ENCODE measurements at places on chromosomes 6 and 20. TPM values are rescaled to one million over a fixed set of nuclear protein-coding genes. Genes with fewer than 3 reads are reported as not detected.

GRCh38 chr6:88166493-88167351, 575 bp upstream of the CNR1 start:
- no peaks in the 10 kb centered on the region for H3K36me3 ChIP-seq
- H3K27ac ChIP-seq: no peak overlapping the region

DNA sequence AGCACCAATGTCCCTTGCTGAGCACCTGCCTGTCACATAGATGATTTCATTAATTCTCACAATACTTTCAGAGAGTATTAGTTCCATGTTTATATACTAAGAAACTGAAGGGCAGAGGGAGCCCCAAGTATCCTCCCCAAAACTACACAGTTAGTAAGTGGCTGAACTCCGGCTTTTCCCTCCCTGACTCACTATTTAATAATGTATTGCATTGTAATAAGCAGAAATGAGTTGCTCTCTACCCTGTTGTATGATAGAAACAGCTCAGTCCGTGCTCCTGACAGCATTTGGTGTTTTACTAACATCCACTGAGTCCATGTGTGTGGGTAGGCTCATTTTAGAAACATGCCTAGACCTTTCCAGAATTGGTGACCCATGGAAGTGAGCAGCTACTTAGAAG, 76.8 kb downstream of the OLIG3 start:
- H3K27me3 ChIP-seq: no peaks in the 10 kb centered on the region
- H3K4me1 ChIP-seq: peaks cover 16% of the 10 kb centered on the region
- H3K36me3 ChIP-seq: no peaks in the 10 kb centered on the region
- no peak for DNase-seq
- H3K4me3 ChIP-seq: no peak overlapping the region
- no peak overlapping the region for H3K27ac ChIP-seq

- no peak overlapping the region for H3K4me3 ChIP-seq
- H3K4me1 ChIP-seq: no peaks in the 10 kb centered on the region
- no peak overlapping the region for H3K27ac ChIP-seq
- H3K27me3 ChIP-seq: no peaks in the 10 kb centered on the region
- H3K36me3 ChIP-seq: no peaks in the 10 kb centered on the region
Measured at GRCh38 chr6:82396964-82397751, 33.5 kb downstream of the TPBG start.

GRCh38 chr6:135871296-135871695, 19.8 kb downstream of the PDE7B start:
- H3K36me3 ChIP-seq: no peaks in the 10 kb centered on the region
- no peak overlapping the region for H3K27ac ChIP-seq
- H3K4me3 ChIP-seq: no peak overlapping the region
- no peaks in the 10 kb centered on the region for H3K27me3 ChIP-seq
- no peak for DNase-seq

DNA sequence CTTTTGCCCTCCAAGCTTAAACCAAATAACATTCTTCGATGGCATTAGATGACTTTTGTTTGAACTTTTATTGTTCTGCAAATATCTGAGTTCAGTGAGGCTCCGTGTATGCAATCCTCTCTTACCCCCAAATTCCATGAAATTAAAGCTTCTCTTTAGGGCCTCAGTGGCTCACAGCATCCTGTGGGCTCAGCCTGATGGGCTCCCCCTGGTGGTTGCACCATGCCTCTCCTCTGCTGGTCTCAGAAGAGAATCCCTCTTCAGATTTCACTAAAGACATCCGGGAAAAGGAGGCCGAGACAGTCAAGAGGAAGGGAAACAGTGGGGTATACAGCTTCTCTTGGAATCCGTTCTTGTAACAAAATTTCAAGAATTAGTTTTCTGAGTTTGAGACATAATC, 331.6 kb upstream of the NT5E start:
- DNase-seq: no peak
- no peaks in the 10 kb centered on the region for H3K4me1 ChIP-seq
- no peaks in the 10 kb centered on the region for H3K36me3 ChIP-seq

- no peak for DNase-seq
- H3K36me3 ChIP-seq: peaks cover 35% of the 10 kb centered on the region
- no peaks in the 10 kb centered on the region for H3K4me1 ChIP-seq
- no peak overlapping the region for H3K27ac ChIP-seq
- H3K27me3 ChIP-seq: no peaks in the 10 kb centered on the region
Measured at GRCh38 chr6:100761841-100762240, 119.3 kb downstream of the ASCC3 start.

DNA sequence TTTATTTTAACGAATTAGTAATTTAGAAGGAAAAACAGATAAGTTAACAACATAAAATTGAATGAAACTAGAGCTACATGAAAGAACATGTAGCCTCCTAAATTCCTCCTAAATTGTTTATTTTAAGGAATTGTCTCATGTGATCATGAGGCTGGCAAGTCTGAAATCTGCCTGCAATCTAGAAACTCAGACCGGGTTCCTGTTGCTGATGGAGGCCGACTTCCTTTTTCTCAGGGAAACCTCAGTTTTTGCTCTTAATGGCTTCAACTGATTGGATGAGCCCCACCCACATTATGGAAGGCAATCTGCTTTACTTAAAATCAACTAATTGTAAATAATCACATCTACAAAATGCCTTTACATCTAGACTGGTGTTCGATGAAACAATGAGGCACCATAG, 267.6 kb upstream of the PRND start:
- no peaks in the 10 kb centered on the region for H3K27me3 ChIP-seq
- no peak for DNase-seq
- H3K36me3 ChIP-seq: no peaks in the 10 kb centered on the region
- no peak overlapping the region for H3K27ac ChIP-seq
- H3K4me1 ChIP-seq: no peaks in the 10 kb centered on the region

Gene FNDC1
- not detected for total RNA-seq

Gene COL12A1
- total RNA-seq: not detected

Gene SHLD1
- 6.6 TPM for total RNA-seq

All from natural killer cell (primary cell).